ENCODE measurements at places on chromosomes 13 and 19. TPM values are rescaled to one million over a fixed set of nuclear protein-coding genes. Genes with fewer than 3 reads are reported as not detected.

SHISA7 gene
- not detected for total RNA-seq

IFNL1 gene
- total RNA-seq, result not detected

PEAK3 gene
- total RNA-seq, result not detected

TIMM29 gene
- 22.9 TPM for total RNA-seq

S1PR2 gene
- total RNA-seq, result 0.53 TPM

CERS1 gene
- 1.9 TPM for total RNA-seq

PRX gene
- total RNA-seq, result 1.1 TPM

GPC6 gene
- 0.13 TPM for total RNA-seq

RFPL4A gene
- not detected for total RNA-seq

ANKRD24 gene
- 0.13 TPM for total RNA-seq

CCDC8 gene
- 0.13 TPM for total RNA-seq

TYK2 gene
- 76.9 TPM for total RNA-seq
